H1 (cell line): ENCODE measurements at places on chromosomes 4 and X. TPM values are rescaled to one million over a fixed set of nuclear protein-coding genes. Genes with fewer than 3 reads are reported as not detected.

USP51 gene
- total RNA-seq = 5.6 and 6.6 TPM in 2 replicates

CXCL9 gene
- not detected in 2 replicates for total RNA-seq

STARD8 gene
- total RNA-seq = 3.0 and 3.8 TPM in 2 replicates

DHRSX gene
- total RNA-seq = 29.1 and 35.1 TPM in 2 replicates

ADRA2C gene
- total RNA-seq = 13.8 and 14.8 TPM in 2 replicates

TRIM75 gene
- total RNA-seq = not detected in 2 replicates

DNA sequence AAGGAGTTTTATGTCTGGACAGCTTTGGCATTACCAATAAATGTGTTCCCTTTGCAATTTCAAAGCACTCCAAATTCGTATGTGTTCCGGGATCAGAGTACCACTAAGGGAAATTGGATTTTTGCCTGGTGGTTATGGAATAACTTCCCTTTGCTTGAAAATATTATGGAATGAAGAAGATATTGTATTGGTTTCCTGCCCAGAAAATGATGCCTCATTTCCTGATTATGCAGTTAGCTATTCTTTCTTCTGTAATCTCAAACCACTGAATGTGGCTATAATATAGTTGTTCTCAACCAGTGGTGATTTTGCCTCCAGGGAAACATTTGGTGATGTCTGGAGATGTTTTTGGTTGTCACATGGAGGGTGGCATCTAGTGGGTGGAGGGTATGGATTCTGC, 142.9 kb downstream of the PCDH7 start:
- H3K4me1 ChIP-seq = no peaks in the 10 kb centered on the region
- DNase-seq = no peak
- H3K27ac ChIP-seq = no peak overlapping the region
- H3K27me3 ChIP-seq = no peaks in the 10 kb centered on the region

DNA sequence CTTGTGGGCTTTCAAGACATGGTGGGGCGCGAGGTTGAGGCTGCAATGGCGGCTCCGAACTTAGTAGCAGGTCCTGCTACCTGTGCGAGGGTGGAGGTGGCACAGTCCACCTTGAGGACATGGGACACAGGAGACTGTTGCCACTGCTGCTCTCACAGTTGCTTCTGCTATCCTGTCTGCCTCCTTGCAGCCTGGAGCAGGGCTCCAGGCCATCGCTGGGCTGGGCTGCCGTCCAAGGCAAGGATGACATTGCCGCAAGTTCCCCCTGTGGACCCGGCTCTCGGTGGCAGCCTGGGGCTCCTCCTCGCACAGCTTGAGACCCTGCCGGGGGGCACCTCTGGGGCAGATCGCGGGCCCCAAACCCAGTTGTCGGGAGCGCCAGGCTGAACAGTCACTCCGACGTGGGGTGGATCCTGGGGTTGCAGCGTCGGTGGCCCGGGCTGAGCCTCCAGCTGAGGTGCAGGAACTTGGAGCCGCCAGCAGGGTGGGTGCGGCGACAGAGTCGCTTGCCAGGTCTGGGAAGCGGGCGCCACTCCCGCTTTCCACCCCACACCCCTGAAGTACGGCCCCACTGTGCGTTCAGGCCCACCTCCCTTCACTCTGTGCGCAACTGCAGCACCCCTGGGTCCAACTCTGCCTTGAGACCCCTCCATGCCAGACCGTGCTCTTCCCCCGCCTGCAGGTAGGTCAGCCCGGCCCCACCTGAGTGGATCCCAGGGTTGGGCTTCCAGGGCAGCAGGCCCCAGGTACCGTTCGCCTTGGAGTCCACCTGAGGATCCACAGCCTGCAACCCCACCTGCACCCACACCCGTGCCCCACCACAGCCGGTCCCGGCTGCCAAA, 192.7 kb upstream of the NUDT6 start:
- no peaks in the 10 kb centered on the region for H3K27me3 ChIP-seq
- H3K4me1 ChIP-seq = no peaks in the 10 kb centered on the region
- H3K36me3 ChIP-seq = no peaks in the 10 kb centered on the region
- H3K4me3 ChIP-seq = no peak overlapping the region
- H3K27ac ChIP-seq = no peak overlapping the region

DNA sequence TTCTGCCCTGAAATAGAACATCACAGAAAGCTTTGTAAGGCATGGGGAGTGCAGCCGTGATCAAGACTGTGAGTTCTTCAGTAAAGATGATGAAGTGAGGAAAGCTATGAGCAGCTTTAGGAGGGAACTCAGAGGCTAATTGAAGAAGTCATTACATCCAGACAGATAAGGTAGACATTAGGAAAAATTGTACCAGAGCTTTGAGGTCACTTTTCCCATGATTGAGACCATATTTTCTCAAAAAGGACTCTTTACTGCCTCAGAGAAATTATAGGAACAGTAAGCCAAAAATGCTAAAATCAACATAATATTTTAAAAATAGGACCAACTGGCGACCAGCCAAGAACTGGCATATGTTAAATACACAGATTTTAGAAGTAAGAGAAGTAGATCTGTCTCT, 11.2 kb downstream of the CHST7 start:
- no peak overlapping the region for H3K27ac ChIP-seq
- H3K4me3 ChIP-seq = no peak overlapping the region
- H3K4me1 ChIP-seq = peaks cover 18% of the 10 kb centered on the region
- no peaks in the 10 kb centered on the region for H3K27me3 ChIP-seq
- H3K36me3 ChIP-seq = no peaks in the 10 kb centered on the region
- DNase-seq = no peak

DNA sequence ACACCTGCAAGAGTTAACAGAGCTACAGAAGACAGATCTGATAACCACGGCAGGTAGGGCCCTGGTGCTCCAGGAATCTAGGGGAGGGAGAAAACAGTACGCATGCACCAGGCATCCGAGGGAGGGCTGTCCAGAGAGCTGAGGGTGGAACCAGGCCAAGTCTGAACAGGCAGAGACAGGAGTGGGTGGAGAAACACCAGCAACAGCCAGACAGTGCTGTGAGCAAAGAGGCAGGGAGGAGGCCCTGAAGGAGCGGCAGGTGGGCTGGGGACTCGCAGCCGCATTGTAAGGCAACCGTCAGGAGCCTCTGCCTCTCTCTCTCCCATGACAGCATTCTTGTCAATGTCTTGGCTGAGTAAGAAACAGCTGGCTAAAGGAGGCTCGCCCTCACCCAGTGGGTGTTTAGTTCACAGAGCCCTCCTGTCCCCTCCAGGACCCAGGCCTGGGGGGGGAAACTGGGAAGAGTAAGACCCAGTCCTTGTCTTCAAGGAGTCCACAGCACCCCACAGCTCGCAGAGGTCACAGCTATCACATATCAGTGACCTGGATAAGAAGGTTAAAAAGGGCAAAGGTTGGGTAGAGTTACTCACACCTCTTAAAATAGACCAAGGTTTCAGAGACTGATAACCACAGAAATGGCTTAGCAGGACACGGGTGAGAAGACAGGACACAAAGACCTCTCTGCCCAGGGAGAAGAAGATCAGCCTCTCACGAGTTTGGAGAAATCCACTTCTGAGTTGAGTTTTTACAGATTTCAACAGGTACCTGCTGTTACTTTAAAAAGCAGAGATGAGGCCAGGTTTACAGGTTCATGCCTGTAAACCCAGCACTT, 10.5 kb downstream of the ACSL1 start:
- no peak overlapping the region for H3K27ac ChIP-seq
- no peak for DNase-seq
- H3K4me3 ChIP-seq = no peak overlapping the region
- no peaks in the 10 kb centered on the region for H3K4me1 ChIP-seq

DNA sequence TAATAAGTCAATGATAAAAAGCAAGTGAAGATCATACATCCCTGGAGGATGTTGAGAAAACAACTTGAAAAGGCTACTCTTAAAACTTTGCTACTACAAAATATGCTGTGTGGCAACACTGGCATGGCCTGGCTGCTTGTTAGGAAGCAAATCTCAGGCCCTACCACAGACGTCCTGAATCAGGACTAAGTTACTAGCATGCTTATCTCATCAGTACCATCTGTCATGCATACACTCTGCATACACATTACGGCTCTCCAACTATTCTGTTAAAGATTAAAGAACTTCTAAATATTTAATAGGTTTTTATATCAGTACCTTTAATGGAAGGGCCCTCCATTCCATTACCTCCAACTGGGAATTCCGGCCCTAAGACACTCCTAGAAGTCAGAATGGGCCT, 8.2 kb downstream of the PAPSS1 start:
- DNase-seq = no peak
- H3K27ac ChIP-seq = no peak overlapping the region
- no peaks in the 10 kb centered on the region for H3K27me3 ChIP-seq
- H3K4me1 ChIP-seq = no peaks in the 10 kb centered on the region; the same call in none of the 2 replicates
- no peak overlapping the region for H3K4me3 ChIP-seq

GRCh38 chr4:80139671-80140070, 57.6 kb upstream of the PRDM8 start:
- H3K4me3 ChIP-seq = no peak overlapping the region
- H3K36me3 ChIP-seq = no peaks in the 10 kb centered on the region
- no peaks in the 10 kb centered on the region for H3K4me1 ChIP-seq
- DNase-seq = no peak
- H3K27ac ChIP-seq = no peak overlapping the region
- H3K27me3 ChIP-seq = no peaks in the 10 kb centered on the region

DNA sequence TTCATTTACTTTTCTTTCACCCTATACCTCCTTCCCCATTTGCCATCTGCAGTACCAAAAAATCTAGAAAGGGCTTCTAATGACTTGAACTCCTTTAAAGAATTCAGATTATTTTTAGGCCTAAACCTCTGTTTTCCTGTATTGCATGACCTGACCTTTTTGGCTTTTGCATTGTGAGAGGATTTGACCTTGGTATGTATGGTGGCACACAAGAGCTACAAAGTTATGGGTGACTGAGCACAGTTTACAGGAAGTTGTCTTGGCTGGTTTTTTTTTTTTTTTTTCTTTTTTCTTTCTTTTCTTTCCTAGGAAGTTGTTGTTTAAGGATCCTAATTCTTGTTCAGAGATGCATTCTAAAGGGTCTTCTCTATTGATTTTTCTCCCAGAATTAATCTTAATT, 32.0 kb upstream of the MTMR8 start:
- H3K4me3 ChIP-seq = no peak overlapping the region
- no peak overlapping the region for H3K27ac ChIP-seq
- H3K36me3 ChIP-seq = no peaks in the 10 kb centered on the region
- no peaks in the 10 kb centered on the region for H3K27me3 ChIP-seq
- peaks cover 5% of the 10 kb centered on the region; the same call in 1 of the 2 replicates for H3K4me1 ChIP-seq

DNA sequence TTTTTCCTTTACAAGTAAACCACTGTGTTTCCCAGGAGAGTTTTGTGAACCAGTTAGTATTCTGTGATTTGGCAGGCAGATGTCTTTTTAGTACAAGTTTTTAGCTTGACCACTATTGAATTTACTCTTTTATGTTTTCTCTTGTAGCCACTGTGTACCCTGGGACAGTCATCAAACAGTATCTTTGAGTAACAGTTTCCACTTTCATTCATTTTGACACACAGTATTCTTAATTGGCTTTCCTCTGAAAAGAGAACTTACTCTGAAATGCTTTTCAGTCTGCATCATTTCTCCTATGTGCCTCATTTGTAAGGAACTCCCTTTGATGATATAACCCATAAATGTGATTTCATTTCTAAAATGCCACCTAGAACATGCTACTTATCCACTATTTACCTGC, 476.5 kb downstream of the PDGFC start:
- no peaks in the 10 kb centered on the region for H3K4me1 ChIP-seq
- H3K27me3 ChIP-seq = no peaks in the 10 kb centered on the region
- no peak for DNase-seq
- no peak overlapping the region for H3K4me3 ChIP-seq
- H3K27ac ChIP-seq = no peak overlapping the region
